Caco-2 (cell line): ENCODE measurements at places on chromosomes 12 and 14. TPM values are rescaled to one million over a fixed set of nuclear protein-coding genes. Genes with fewer than 3 reads are reported as not detected.

- DNase-seq: no peak
Measured at GRCh38 chr14:33938131-33938949, 12.5 kb downstream of the EGLN3 start.

GRCh38 chr14:101963656-101964296 lies 597 bp upstream of the DYNC1H1 start:
- DNase-seq: peak; percentile 18

- DNase-seq: no peak
Measured at GRCh38 chr14:92877757-92878431, 45.1 kb upstream of the CHGA start.

- DNase-seq: no peak
Measured at GRCh38 chr12:116266168-116266601, 11.3 kb downstream of the MED13L start.

- DNase-seq: no peak
Measured at GRCh38 chr14:49688701-49689030, 652 bp upstream of the POLE2 start.

SPIC gene
- not detected in 2 replicates for total RNA-seq
